ENCODE measurements at places on chromosomes 2 and 18.

GRCh38 chr18:74731097-74731496 is 133.4 kb downstream of the ZNF407 start:
- DNase-seq, result no peak

- no peak for DNase-seq
Measured at GRCh38 chr2:74562126-74562775, 7.7 kb downstream of the DOK1 start.

- peak; percentile 57 for DNase-seq
Measured at GRCh38 chr18:48445540-48445939, 36.4 kb upstream of the ZBTB7C start.

- no peak for DNase-seq
Measured at GRCh38 chr2:467543-467891, 179.6 kb upstream of the ALKAL2 start.

GRCh38 chr2:174376967-174377366 is 18.6 kb upstream of the SCRN3 start:
- no peak for DNase-seq

All from progenitor cell of endocrine pancreas (in vitro differentiated cells).